NCI-H526 treated with DMSO at 0.1 percent for 48 hours (cell line): ENCODE measurements at places on chromosomes 2 and 18.

- DNase-seq, result no peak
These were observed 36.4 kb downstream of the LYPD1 start for GRCh38 chr2:132633635-132634034.

DNA sequence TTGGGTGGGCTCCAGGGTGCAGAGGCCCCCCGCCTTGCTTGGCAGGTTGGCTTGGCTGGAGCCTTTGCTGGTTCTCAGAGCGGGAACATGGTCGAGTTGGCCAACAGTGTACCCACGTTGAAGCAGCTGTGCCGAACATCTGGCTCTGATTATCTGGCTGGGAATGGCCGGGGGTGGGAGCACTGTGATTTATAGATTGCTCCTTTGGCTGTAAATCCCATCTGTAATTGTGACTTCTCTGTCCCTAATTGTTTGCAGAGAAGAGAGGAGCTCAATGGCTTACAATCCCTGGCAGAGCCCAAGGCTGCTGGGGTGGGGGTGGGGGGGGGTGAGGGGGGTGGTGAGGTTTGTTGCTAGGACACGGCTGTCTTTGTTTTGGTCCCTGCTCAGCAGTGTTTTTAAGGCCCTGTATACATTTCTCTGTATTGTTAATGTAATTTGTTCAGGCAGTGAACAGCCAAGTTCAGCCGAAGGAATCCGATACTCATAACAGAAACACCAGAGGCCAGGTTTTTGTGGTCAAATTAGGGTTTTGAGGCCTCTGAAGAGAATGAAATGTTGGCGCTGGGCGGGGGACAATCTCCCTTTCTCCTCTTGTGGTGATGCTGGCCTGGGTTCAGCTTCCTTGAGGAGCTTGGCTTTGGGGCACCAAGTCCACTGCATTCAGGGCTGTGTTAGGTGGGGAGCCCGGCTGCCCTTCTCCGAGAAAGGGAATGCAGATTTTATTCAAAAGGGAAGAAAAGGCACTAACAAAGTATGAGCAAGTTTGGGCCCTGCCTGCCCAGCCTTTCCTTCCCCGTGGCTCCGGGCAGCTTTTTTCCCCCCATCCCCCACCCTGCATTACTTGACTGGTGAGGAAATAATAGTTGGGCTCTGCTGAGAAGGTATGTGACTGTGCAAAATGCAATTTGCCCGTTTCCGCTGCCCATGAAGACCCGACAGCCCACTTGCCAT is 82.5 kb downstream of the TCF7L1 start:
- no peak for DNase-seq

DNA sequence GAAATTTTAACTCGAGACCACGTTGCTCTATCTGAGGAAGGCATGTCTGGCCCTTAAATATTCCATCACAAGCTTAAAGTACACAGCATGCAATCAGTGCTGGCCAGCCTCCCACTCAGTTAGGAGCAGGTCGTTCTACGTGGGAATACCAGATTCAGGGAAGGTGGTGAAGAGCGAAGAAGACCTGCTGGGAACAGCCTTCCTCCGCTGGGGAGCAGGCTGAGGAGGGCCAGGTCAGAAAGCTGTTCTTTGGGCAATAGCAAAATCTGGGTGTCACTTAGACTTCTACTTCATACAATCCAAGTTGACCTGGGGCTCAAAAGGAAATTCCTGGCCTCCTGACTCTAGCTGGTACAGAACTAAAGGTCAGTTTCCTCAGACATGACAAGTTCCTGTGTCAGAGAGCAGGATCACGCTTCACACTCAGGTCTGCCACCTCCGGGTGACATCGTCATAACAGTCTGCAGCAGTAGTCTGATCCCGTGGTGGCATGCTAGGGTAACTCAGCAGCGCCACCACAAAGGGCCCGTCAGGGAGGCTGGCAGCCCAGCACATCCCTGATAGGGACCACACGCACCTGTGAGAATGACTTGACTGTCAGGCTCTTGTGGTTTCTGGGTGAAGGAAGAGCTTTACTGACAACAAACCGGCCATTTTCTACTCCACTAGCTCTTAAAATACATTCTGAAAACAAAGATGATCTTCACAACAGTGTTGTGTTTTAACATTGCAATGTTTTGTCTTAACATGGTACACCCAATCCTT is 35.2 kb upstream of the NAPG start:
- no peak for DNase-seq

DNA sequence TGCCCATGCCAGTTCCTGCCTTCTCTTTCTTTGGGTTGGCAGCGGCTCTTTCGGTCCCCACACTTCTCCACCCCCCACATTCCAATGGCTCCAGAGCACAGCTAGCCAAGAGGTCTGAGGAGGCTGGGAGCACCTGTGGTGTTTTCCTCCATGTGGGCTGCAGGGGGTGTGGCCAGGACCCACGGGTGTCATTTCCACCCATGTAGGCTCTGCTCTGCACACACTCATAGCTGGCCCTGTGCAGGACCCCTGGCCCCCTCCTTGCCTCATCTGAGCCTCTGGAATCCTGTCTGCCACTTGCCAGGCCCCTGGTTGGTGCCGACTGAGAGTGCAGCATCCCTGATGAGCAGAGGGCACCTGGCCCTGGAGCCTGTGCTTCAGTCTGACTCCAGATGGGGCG is 46.3 kb downstream of the DYSF start:
- DNase-seq, result no peak

DNA sequence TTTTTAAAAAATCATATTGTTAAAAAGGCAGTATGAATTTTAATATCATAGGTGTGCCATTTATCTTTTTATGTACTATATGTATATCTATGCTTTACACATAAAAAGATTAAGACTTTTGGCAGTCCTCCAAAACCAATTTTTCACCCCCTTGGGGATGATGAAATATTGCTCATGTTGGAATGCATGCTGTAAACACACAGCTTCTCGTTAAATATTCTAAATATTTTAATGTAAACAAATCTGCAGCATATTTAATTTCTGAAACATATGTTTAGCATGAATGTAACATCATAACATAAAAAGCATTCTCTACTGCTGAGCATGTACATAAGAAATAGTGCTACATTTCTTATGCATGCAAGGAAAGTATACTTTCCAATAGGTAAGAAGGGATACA is 484.3 kb upstream of the LRATD1 start:
- no peak for DNase-seq

GRCh38 chr2:233100192-233100998 is 40.3 kb downstream of the INPP5D start:
- DNase-seq, result no peak

- DNase-seq, result peak; percentile 58
These were observed 902 bp downstream of the SS18 start for GRCh38 chr18:26089293-26090129.

DNA sequence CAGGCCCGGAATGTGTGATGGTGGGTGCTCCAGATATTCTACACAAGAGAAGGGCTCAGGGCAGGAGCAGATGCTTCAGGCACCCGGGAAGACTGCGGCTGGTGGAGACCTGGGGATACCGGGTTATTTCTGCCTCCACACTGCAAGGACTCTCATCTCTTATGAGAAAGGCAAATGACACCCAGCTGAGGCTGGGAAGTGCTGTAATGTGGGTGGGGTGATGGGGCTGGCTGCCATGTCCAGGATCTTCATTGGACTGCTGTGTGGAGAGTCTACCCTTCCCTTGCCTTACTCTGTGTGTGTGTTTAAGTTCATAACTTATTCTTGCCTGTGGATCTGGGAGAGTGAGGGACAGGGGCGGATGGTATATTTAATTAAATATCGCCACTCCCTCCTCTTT is 124.1 kb downstream of the KLHL29 start:
- no peak for DNase-seq

GRCh38 chr2:180385601-180386201 is 378.6 kb upstream of the CWC22 start:
- no peak for DNase-seq

- DNase-seq, result no peak
These were observed 13.8 kb downstream of the MTCL1 start for GRCh38 chr18:8719192-8719591.

GRCh38 chr2:112614201-112614840 is 29.9 kb downstream of the CHCHD5 start:
- DNase-seq, result peak; percentile 48

- peak; percentile 8 for DNase-seq
These were observed 63.8 kb upstream of the EPHA4 start for GRCh38 chr2:221635949-221636348.

- no peak for DNase-seq
These were observed 11.3 kb downstream of the FEZ2 start for GRCh38 chr2:36586672-36587071.

DNA sequence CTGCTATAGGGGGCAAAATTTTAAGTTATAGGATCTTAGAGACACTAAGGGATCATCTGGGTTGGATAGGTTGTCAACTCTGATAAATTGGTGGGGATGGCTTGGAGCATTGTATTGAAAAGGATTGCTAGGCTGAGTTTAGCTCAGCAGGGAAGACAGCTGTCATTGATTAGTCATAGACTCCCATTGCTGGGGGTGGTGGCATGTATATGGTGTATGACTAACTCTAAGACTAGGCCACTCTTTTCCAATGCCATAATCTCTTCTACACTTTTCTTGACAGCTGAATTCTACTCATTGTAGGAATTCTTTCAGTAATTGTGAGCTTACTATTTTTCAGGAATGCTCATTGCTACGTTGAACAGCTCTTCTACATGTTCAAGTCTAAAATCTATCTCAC is 81.3 kb upstream of the PELI1 start:
- DNase-seq, result no peak

DNA sequence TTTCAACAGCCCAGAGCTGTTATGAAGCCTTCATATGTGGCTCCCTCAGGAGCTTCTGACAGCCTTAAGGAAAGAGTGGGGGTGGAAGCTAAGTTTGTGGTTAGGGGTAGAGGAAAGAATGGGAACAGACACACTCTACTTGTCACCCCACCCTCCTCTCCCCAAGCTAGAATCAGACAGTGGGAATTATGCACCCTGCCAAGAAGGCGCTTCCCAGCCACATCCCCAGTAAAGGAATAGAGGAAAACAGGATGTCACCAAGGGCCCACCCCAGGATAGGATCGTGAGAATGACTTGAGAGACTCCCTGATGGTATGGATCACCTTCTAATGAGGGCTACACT is 32.4 kb upstream of the EML4 start:
- DNase-seq, result no peak

DNA sequence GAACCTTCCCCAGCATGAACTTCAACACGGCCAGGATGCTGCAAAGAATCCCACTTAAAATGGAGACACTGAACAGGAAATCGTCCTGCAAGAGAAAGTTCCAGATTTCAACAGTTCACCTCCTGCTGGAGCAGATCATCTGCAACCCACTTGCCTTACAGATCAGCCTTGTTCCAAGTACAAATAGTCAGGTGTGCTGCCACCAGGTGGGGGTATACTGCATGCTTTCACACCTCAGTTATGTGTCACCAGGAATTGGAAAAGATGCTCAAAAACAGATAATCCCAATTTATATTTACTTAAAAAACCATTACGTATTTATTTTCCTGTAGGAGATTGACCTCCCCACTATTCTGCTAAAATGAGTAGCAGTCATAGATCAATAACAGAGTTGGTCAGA is 212.3 kb downstream of the MGAT5 start:
- peak; percentile 47 for DNase-seq

DNA sequence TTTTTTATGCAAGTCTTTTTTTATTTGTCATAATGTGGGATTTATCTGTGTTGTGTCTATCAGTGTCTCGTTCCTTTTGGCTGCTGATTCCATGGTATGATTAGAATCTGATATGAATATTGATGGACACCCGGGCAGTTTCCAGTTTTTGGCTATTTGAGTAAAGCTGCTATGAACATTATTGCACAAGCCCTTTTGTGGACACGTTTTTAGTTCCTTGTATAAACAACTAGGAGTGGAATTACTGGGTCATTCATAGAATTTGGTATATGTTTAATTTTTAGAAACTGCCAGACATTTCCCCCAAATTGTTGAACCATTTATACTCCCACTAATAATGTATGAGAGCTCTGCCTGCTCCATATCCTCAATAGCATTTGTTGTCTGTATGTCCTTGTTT is 26.6 kb downstream of the HK2 start:
- no peak for DNase-seq

DNA sequence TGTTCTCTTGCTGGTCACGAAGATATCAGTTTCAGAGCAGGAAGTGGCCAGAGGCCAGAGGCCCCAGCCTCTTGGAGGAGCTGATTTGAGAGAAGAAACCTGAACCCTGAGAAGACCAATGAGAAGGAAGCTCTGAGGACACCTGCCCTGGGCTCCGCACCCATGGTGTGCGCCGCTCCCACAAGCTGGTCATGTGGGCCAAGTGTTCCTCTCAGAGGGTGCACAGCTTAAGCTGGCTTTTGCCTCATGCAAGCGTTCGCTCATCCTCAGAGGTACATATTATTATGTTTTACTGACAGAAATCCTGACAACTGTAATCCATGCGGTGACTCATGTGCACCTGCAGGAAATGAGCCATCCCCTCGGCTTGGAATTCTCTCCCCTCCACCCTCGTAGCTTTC is 316.1 kb upstream of the MYT1L start:
- DNase-seq, result no peak

GRCh38 chr2:60335533-60336237 is 217.8 kb downstream of the BCL11A start:
- DNase-seq, result peak; percentile 30

DNA sequence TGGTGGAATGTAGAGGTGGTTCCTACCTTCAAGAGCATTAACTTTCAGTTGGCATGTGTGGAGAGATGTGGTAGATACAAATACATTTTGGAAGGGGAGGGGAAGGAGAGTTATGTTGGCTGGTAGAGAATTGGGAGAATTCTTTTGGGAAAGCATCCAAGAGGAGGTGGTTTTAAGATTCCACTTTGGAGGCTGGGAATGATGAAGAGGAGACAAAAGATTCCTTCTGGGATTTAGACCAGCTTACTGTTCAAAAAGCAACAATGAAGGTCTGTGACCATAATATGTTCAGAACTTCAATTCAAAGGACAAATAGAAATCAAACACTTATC is 120.8 kb upstream of the FOSL2 start:
- no peak for DNase-seq

DNA sequence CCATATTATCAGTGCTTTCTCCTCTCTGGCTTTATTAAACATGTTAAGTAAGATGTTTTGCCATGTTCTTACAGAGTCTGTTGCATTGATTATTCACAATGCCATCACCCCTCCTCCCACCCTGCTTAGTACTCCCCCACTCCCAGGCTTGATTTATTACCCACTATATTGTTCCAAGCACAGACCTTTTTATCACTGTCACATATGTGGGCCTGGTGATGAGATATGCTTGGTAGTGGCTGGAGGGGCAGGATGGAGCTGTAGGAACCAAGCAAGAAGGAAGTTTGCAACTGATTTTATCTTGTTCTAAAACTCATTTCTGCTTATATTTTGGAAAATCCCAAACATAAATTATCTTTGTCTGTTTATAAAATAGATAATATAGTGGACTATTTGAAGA is 748.2 kb upstream of the CELF4 start:
- no peak for DNase-seq
